ENCODE measurements at places on chromosomes 12 and 14. TPM values are rescaled to one million over a fixed set of nuclear protein-coding genes. Genes with fewer than 3 reads are reported as not detected.

Gene DYRK2
- 42.6 TPM for total RNA-seq

Gene CLEC2A
- total RNA-seq: not detected

Gene ENDOU
- total RNA-seq: 0.49 TPM

Gene PCBP2
- total RNA-seq: 530 TPM

Gene RESF1
- total RNA-seq: 19.4 TPM

Gene ACSM4
- total RNA-seq: not detected

Gene BMP4
- 9.8 TPM for total RNA-seq

DNA sequence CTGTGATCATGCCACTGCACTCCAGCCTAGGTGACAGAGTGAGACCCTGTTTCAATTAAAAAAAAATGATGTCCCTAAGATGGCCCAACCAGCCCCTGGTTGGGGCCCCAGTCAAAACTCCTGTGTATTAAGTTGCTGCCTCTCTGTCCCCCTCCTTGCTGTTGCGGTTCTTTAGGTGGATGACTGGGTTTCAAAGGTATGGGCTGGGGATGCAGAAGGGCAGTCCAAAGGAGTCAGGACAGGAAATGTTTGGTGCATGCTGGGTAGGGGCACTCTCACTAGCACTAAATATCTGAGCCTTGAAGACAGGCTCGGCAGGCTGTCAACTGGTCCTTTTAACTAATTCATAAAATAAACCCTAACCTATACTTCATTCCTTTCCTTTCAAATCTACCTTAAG lies 12.0 kb upstream of the PIP4K2C start:
- no peak overlapping the region for H3K27ac ChIP-seq
- H3K4me1 ChIP-seq: no peaks in the 10 kb centered on the region
- peaks cover 41% of the 10 kb centered on the region for H3K27me3 ChIP-seq
- no peak overlapping the region for H3K4me3 ChIP-seq
- H3K36me3 ChIP-seq: no peaks in the 10 kb centered on the region

- no peak overlapping the region for H3K4me3 ChIP-seq
- H3K27ac ChIP-seq: no peak overlapping the region
- peaks cover 47% of the 10 kb centered on the region for H3K4me1 ChIP-seq
- peaks cover 66% of the 10 kb centered on the region for H3K36me3 ChIP-seq
Observed at GRCh38 chr12:50132505-50133135, 20.6 kb downstream of the COX14 start.

- H3K27me3 ChIP-seq: peaks cover 43% of the 10 kb centered on the region
- H3K27ac ChIP-seq: no peak overlapping the region
- no peaks in the 10 kb centered on the region for H3K4me1 ChIP-seq
- DNase-seq: no peak
Observed at GRCh38 chr12:107287436-107288413, 194.4 kb upstream of the CRY1 start.

DNA sequence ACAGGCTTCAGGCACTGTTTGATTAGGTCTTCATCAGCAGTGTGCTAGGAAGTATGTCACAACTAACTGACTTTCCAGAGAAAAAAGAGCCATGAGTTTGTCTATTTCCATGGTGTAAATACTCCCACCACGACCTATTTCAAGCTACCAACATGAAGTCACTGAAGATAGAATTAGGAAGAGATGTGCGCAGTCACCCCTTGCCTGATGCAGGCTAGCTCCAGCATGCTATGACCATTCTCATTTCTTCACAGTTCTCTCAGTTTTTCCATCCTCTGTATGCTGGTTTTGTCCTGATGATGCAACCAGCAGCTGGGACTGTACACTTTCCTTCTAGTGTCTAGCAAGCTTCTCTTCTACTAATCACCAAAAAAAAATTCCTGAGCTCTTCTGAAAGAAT lies 191.6 kb upstream of the NUDT4 start:
- no peaks in the 10 kb centered on the region for H3K36me3 ChIP-seq
- H3K27ac ChIP-seq: no peak overlapping the region
- no peak for DNase-seq
- H3K4me3 ChIP-seq: no peak overlapping the region

DNA sequence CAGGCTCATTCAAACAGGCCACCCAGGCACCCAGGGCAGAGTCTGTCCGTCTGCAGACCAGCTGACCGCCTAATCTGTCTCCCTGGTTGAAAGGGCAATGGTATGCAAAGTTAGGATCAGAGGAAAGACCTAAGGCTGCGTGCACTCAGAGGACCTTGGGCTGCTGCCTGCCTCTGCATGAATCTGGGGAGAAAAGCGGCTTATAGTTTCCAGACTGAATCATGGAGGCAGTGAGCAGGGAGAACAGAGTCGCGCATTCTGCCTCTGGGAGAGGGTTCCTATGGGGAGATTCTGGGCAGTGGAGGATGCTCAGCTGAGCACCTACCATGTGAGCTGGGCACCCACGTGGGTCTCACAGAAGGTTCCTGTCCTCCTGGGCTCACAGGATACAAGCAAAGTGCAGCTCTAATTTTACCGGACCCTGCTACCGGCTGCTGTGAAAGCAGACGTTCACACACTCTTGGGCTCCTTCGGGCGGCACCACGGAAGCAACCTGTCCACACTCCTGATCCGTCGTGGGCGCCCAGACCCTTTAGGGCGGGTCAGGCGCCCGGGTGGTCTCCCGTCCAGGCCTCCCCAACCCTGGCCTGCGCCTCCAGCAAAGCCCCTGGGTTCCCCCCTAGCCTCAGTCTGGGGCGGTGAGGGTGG lies 772 bp downstream of the SCARB1 start:
- peak overlapping the region; percentile 52 for H3K27ac ChIP-seq
- H3K36me3 ChIP-seq: no peaks in the 10 kb centered on the region
- peaks cover 29% of the 10 kb centered on the region for H3K4me1 ChIP-seq

DNA sequence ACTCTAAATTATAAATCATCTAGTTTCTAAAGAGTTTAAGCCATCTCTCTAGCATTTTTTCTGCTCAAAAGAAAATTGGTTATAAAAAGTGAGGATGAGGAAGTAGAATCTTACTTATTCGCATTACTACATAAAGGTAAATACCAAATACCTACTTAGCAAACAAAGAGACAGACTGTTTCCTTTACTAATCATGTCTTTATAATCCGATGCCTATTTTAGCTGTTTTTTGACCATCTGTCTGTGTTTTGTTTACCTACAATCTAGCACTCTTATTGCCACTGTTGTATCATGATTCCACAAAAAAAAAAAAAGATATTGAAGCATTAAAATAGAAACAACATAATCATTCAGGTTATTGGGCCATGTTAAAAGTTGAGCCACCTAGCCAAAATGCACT lies 396.2 kb downstream of the PAWR start:
- H3K27me3 ChIP-seq: no peaks in the 10 kb centered on the region
- no peak overlapping the region for H3K27ac ChIP-seq
- H3K4me1 ChIP-seq: no peaks in the 10 kb centered on the region
- H3K4me3 ChIP-seq: no peak overlapping the region
- DNase-seq: no peak
- no peaks in the 10 kb centered on the region for H3K36me3 ChIP-seq

GRCh38 chr12:56661560-56661959 lies 15.8 kb upstream of the ATP5F1B start:
- H3K36me3 ChIP-seq: peaks cover 45% of the 10 kb centered on the region
- H3K4me1 ChIP-seq: no peaks in the 10 kb centered on the region
- H3K27me3 ChIP-seq: no peaks in the 10 kb centered on the region
- no peak overlapping the region for H3K4me3 ChIP-seq
- DNase-seq: no peak

- H3K4me3 ChIP-seq: no peak overlapping the region
- no peak overlapping the region for H3K27ac ChIP-seq
- no peak for DNase-seq
- H3K27me3 ChIP-seq: no peaks in the 10 kb centered on the region
- H3K4me1 ChIP-seq: no peaks in the 10 kb centered on the region
Observed at GRCh38 chr12:123344086-123344485, 20.6 kb downstream of the SBNO1 start.

- no peak for DNase-seq
- H3K27me3 ChIP-seq: no peaks in the 10 kb centered on the region
- H3K27ac ChIP-seq: no peak overlapping the region
- H3K4me1 ChIP-seq: no peaks in the 10 kb centered on the region
- H3K36me3 ChIP-seq: no peaks in the 10 kb centered on the region
- H3K4me3 ChIP-seq: no peak overlapping the region
Observed at GRCh38 chr14:80628547-80628946, 313.0 kb downstream of the CEP128 start.

- H3K36me3 ChIP-seq: peaks cover 39% of the 10 kb centered on the region
- no peak for DNase-seq
- H3K27me3 ChIP-seq: no peaks in the 10 kb centered on the region
- H3K27ac ChIP-seq: no peak overlapping the region
Observed at GRCh38 chr12:121505513-121505912, 75.3 kb downstream of the KDM2B start.

GRCh38 chr14:20611277-20611676 lies 20.1 kb upstream of the RNASE12 start:
- no peak overlapping the region for H3K27ac ChIP-seq
- no peaks in the 10 kb centered on the region for H3K27me3 ChIP-seq
- no peak for DNase-seq
- H3K36me3 ChIP-seq: no peaks in the 10 kb centered on the region
- H3K4me3 ChIP-seq: no peak overlapping the region

GRCh38 chr12:47184813-47185212 lies 105.1 kb upstream of the AMIGO2 start:
- no peak for DNase-seq
- no peaks in the 10 kb centered on the region for H3K27me3 ChIP-seq
- no peaks in the 10 kb centered on the region for H3K36me3 ChIP-seq
- H3K4me3 ChIP-seq: no peak overlapping the region
- H3K27ac ChIP-seq: no peak overlapping the region
- H3K4me1 ChIP-seq: peaks cover 10% of the 10 kb centered on the region

- no peaks in the 10 kb centered on the region for H3K36me3 ChIP-seq
- no peak overlapping the region for H3K27ac ChIP-seq
- no peak overlapping the region for H3K4me3 ChIP-seq
- no peaks in the 10 kb centered on the region for H3K4me1 ChIP-seq
- no peak for DNase-seq
Observed at GRCh38 chr12:228846-229200, 14.9 kb upstream of the SLC6A12 start.

- H3K27ac ChIP-seq: no peak overlapping the region
- no peaks in the 10 kb centered on the region for H3K36me3 ChIP-seq
- no peak for DNase-seq
- H3K4me1 ChIP-seq: no peaks in the 10 kb centered on the region
Observed at GRCh38 chr12:79128956-79129355, 264.4 kb downstream of the SYT1 start.

DNA sequence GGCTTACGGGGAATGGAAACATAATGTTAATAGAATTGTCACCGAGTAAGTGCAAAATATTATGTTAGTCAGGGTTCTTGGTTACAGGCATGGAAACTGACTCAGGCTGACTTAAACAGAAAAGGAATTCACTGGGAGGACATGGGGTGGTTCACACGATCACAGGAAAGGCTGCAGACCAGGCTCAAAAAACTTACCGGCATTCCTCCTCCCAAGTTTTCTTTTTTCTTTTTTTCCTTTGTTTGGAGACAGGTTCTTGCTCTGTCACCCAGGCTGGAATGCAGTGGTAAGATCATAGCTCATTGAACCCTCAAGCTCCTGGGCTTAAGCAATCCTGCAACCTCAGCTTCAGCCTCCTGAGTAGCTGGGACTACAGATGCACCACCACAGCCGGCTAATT lies 11.9 kb upstream of the UBE2N start:
- no peak overlapping the region for H3K27ac ChIP-seq
- DNase-seq: no peak
- H3K4me1 ChIP-seq: no peaks in the 10 kb centered on the region

- DNase-seq: peak; percentile 80
- H3K4me1 ChIP-seq: peaks cover 60% of the 10 kb centered on the region
- peak overlapping the region; percentile 98 for H3K27ac ChIP-seq
- H3K36me3 ChIP-seq: peaks cover 20% of the 10 kb centered on the region
Observed at GRCh38 chr12:57110104-57111030, 795 bp downstream of the STAT6 start.

- no peaks in the 10 kb centered on the region for H3K4me1 ChIP-seq
- H3K36me3 ChIP-seq: peaks cover 12% of the 10 kb centered on the region
- no peak overlapping the region for H3K4me3 ChIP-seq
- no peak for DNase-seq
- no peaks in the 10 kb centered on the region for H3K27me3 ChIP-seq
- no peak overlapping the region for H3K27ac ChIP-seq
Observed at GRCh38 chr14:61065656-61066055, 84.6 kb downstream of the SLC38A6 start.

- H3K4me3 ChIP-seq: no peak overlapping the region
- peaks cover 3% of the 10 kb centered on the region for H3K4me1 ChIP-seq
- no peaks in the 10 kb centered on the region for H3K27me3 ChIP-seq
- DNase-seq: no peak
Observed at GRCh38 chr14:31960039-31960438, 117.1 kb upstream of the ARHGAP5 start.

All from left ventricle myocardium inferior (tissue), 1 donor.